Activated CD4-positive, alpha-beta T cell treated with anti-CD3 and anti-CD28 coated beads, Interleukin-2, amount 50 U/mL, for 24 hours (primary cell): ENCODE measurements at places on chromosomes 7 and 10.

DNA sequence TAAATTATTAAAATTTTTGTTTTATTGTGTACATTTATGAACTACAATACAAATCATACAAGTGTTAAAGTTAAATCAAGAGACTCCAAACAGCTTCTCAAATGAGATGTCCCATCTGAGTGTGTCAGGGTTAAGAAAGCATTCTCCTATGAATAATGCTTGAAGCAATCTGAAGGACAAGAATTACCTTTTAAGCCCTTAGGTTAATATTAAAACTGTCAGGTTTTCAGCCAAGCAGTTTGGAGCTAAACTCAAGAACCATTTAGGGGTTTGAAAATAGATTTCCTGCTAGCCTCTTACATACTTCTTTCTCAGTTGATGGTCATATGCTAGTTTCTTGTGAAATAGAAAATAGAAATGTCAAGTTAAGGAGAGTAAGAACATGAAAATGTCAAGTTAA lies 38.3 kb downstream of the LIPJ start:
- DNase-seq: no peak

GRCh38 chr10:86218842-86219241 lies 147.8 kb downstream of the GRID1 start:
- DNase-seq: no peak

GRCh38 chr10:3902809-3903410 lies 117.9 kb upstream of the KLF6 start:
- DNase-seq: no peak

- no peak for DNase-seq
Observed at GRCh38 chr10:44439239-44439957, 54.5 kb upstream of the CXCL12 start.

- no peak for DNase-seq
Observed at GRCh38 chr7:104225451-104225850, 17.6 kb upstream of the ORC5 start.

- DNase-seq: no peak
Observed at GRCh38 chr10:103542764-103543616, 49.5 kb downstream of the NEURL1 start.

DNA sequence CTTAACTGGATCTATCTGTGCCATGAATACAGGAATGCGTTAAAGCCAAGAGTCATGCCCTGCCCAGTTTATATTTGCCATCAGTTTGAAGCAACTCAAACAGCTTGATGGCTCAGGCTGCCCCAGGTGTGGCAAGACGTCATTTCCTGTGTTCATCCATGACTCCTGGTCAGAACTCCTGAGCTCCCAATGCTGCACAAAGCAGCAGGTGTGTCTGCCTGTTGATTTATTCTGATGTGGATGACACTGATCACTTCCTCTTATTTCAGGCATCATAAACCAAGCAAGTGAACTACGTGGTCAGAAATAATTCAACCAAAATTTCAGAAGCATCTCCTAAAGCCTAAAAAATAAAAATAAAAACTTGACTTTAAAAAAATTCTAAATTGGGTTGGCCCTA lies 68.5 kb downstream of the EZH2 start:
- DNase-seq: no peak

DNA sequence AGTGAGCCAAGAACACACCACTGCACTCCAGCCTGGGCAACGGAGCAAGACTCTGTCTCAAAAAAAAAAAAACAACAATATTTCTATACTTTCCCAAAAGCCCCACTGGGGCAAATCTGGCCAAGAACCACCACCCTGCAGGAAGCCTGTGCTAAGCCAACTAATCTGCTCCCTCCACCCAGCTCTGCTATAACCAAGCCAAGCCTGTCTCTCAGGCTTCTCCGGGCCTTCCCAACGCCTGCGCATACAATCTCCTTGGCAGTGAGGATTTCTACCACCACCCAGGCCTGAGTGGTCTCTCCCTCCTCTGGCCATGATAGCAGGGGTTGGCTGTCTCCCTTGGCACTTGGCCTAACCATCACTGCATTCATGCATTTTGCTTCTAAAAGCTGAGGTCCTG lies 14.2 kb downstream of the DDX56 start:
- no peak for DNase-seq

GRCh38 chr10:121788717-121789116 lies 139.1 kb downstream of the ATE1 start:
- no peak for DNase-seq

DNA sequence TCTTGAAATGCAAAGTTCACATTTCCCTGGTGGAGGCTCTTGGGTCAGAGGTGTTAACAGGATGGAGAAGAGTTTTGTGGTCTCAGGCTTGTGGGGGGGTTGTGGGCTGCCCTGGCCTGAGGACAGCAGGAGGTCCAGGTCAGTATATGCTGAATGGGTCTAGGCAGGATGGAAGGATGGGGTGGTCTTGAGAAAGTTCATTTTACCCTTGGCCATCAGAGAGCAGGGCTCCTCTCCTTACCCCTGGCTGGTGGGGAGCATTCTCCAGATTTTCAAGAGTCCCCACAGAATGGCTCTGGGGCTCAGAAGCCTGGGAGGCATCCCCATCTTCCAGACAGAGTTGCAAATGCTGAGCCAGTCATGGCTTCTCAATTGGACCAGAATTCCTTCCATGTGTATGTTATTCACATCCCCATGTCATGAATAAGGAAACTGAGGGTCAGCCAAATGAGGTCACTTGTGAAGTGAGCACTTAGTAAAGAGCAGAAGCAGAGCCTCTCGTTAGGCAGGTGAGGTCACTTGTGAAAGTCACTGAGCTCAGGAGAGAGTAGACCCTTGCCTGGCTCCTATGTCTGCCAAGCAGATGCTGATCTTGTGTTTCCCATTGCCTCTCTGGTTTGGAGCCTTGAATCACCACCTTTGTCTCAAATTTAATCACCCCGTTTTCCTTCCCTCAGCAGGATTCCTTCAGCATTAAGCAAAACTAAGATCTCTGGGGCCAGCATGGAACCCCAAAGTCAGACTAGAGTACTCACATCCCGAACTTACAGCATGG lies 33.0 kb downstream of the MBL2 start:
- no peak for DNase-seq

GRCh38 chr10:111128331-111129180 lies 51.7 kb downstream of the ADRA2A start:
- DNase-seq: no peak

DNA sequence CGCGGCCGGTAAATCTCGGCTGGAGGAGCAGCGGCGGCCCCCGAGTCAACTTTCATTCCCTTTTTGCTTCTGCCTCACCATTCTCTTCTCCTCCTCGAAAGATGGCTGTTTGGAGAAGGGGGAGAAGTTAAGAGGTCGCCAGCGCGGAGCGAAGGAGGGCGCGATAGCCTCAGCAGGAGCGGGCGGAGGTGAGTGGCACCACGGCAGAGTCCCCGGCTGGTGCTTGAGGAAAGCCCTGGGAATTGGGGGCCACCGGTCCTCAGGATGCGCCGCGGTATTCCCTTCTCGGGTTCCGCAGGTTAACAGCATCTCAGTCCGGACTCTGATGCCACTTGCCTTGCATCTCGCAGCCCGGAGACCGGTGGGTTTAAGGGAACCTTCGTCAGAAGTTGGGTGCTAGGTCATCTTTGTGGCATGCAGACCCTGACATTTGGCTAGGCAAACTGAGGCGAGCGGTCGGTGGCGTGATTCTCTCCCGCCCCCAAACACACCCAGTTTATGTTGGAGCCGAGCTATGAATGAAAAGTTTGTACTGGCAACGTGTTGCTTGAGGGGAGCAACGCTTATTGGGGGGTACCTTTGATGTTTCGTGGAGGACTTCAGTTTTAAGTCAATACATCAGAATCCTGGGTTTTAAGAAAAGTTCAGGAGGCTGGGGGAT lies 59.5 kb upstream of the PRPS1L1 start:
- no peak for DNase-seq

- DNase-seq: no peak
Observed at GRCh38 chr10:12432402-12433189, 83.2 kb downstream of the CAMK1D start.

GRCh38 chr7:76356823-76357222 lies 2.0 kb downstream of the YWHAG start:
- DNase-seq: no peak

DNA sequence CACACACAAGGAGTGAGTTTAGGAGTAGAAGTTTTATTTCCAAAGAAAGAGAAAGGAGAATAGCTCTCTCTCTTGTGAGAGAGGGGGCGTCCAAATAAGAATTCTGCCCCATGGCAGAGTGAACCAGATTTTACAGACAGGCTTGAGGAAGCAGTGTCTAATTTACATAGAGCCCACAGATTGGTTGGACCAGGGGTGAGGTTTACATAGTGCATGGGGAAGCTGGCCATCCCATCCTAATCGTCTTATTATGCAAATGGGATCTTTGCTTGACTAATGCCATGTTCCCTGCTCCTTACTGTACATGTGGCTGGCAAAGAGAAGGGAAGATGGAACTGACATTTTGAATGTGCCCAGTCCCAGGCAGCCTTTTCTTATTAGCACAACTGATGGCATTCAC lies 60.0 kb upstream of the ACSM6 start:
- DNase-seq: no peak

GRCh38 chr7:55425141-55425752 lies 60.1 kb downstream of the LANCL2 start:
- DNase-seq: no peak

DNA sequence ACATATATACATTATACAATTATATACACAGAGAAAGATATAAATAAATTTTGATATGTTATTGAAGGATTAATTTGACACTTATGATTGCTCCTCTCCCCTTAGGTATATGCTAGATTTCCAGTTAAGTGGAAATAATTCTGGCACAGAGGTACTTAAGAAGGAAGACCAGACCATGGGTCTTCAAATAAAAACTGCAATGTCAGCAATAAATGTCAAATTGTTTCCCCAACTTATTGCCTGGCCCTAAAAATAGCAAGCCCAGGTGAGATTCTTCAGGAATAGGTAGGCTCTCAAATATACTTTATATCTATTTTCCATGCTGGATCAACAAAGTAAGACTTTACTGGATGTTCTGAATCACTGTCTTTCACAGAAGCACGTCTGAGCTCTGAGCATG lies 551.3 kb upstream of the STEAP1 start:
- no peak for DNase-seq

DNA sequence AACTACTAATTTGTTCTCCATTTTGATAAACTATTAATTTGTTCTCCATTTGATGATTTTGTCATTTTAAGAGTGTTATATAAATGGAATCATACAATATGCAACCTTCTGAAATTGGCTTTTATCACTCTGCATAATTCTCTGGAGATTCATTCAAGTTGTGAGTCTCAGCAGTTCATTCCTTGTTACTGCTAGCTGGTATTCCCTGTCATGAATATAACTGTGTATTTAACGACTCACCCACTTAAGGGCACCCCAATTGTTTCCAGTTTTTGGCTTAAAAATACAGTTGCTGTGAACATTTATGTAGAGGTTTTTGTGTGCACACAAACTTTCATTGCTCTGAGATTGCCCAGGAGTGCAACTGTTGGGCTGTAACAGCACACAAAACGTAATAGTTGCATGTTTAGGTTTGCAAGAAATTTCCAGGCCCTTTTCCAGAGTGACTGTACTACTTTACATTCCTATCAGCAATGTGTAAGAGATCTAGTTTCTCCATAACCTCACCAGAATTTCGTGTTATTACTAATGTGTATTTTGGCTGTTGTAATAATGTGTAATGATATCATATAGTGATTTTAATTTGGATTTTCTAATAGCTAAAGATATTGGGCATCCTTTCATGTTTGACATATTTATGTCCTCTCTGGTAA lies 153.2 kb upstream of the ADCY1 start:
- DNase-seq: no peak

DNA sequence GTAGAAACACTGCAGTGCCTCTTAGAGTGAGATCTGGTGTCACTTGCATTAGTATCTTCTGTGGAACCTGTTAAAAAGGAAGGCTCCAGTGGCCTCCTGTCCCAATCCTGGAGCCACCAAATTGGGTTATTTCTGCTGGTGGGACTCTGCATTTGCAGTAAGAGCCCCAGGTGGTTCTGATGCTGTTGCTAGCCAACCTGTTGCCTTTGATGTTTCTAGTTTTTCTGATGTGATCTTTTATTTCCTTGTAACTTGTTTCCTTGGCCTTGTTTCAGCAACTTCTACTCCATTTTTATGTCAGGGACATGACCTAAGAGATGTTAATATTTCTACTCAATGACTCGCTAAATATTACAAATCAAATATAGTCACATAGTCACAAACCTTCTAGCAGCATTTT lies 12.5 kb upstream of the STN1 start:
- DNase-seq: no peak

- no peak for DNase-seq
Observed at GRCh38 chr7:66522518-66522917, 106.2 kb upstream of the KCTD7 start.

- no peak for DNase-seq
Observed at GRCh38 chr10:101775273-101776160, at the start of gene FGF8. Gene FGF8, minus strand, starts transcription at chr10:101776114. Its CDS starts 214 bp downstream, at chr10:101775900.

DNA sequence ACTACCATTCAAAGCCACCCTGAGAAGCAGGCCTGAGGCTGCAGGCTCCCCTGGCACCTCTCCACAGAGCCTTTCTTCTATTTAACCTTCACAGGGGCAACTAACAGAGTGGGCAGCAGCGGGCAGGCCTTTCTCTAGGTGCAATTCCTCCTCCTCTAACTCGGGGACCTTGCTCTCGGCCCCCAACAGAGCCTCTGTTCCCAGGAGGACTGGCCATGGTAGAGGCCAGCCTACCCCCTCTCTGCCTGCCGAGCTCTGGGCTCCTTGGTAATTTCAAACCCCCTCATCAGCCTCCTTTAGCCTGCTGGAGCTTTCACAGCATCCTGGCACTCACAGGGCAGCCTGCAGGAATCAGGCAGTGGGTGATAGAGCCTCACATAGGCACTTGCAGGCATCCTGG lies 920.8 kb upstream of the ZNF722 start:
- no peak for DNase-seq

DNA sequence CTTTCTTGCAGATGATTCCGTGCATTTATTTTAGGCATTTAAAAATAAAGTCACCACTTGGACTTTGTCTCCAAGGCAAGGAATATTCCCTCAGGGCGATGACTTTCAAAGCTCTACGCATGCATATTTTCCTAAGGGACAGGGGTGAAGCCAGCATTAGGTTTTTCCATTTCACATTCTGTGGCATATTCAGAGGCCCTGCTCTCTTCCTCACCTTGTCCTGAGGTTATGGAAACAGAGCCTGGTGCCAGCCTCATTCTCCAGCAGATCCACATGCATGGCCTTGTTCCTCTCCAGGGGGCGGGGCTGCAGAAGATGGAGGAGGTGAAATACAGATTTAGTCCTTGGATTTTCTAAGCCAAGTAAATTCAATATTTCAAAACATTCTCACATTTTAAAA lies 11.6 kb upstream of the LYZL1 start:
- DNase-seq: no peak

- no peak for DNase-seq
Observed at GRCh38 chr7:16926283-16926682, 44.5 kb upstream of the AGR3 start.

GRCh38 chr10:24857031-24857725 lies 95.2 kb downstream of the PRTFDC1 start:
- DNase-seq: no peak

DNA sequence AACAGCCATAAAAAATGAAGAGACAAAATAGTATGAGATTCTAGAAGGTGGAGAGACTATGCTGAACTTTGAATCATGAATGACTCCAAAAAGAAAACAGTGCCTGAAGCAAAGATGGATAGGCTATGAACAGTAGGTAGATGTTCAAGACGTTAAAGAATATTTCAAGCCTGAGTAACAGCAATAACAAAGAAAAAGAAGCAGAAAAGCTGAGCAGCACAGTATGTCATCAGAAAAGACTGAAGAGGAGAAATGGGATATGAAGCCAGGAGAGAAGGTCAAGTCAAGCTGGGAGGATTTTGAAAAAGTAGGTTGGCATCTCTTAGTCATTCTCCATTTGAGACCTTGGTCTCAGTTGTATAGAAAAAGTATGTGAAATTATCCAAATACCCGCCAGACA lies 484.4 kb downstream of the SORCS1 start:
- DNase-seq: no peak
